Stimulated activated CD8-positive, alpha-beta memory T cell treated with anti-CD3 and anti-CD28 coated beads, Interleukin-4, amount 100 ng/mL, for 1 hour (primary cell): ENCODE measurements at places on chromosomes 1 and 21.
A peak's percentile ranks its signal among the peaks of the same experiment; 100 is the strongest.

DNA sequence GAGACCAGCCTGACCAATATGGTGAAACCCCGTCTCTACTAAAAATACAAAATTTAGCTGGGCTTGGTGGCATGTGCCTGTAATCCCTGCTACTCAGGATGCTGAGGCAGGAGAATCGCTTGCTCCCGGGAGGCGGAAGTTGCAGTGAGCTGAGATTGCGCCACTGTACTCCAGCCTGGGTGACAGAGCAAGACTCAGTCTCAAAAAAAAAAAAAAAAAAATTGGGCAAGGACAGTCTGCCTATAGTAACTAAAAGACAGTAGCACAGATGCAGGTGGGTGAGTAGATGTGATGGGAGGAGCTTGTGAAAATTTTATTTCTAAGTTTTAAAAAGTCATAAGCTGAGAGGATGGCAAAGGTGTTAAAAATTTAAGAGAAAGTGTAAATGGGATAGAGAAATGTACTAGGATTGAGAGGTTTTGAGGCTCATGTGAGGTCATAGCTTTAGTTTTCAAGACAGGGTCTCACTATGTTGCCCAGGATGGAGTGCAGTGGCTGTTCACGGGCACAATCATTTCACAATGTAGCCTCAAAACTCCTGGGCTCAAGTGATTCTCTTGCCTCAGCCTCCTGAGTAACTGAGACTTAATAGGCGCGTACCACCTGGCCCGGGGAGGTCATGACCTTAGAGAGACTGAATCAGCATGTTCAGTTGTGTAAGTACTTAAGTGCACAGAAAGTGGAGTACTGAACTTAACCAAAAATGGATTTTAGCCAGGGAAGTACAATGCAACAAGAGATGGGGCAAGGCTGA lies 33.7 kb downstream of the PTP4A2 start:
- no peak for DNase-seq

DNA sequence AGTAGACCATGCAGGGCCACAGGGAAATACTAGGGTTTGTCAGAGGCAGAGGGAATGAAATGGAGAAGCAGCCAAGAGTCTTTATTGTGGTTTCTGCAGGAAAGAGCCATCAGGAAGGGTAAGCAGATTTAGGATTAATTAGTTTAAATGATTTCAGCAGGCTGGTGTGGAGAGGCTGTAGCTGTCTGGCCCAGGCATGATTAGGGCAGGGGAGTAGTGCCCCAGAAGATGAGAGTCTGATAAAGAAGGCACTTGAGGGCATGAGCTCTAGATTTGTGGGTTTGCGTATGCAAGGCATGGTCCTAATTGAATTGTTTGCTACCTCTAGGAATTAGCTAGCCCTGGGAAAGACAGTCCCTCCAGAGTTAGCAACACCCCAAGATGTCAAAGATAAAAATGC lies 484.6 kb upstream of the PLXNA2 start:
- no peak for DNase-seq

- no peak for DNase-seq
These were observed 240.5 kb downstream of the TGFB2 start for GRCh38 chr1:218585511-218586184.

GRCh38 chr21:33976082-33977016 lies 60.7 kb upstream of the ATP5PO start:
- peak; percentile 30 for DNase-seq

GRCh38 chr1:38064197-38064903 lies 17.8 kb upstream of the POU3F1 start:
- no peak for DNase-seq

DNA sequence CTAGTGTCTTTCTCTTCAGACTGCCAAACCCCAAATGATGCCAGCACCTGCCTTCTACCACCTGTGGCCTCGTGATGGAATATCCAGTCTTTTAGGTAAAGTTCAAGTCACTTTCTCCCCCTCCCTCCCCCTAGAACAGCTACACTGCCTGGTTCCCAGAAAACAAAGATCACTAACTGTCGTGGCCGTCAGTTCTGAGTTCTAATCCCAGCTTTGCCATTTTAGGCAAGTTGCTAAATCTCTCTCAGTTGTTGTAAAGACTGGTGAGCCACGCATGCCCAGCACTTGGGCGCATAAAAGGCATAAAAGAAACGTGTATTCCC lies 648 bp upstream of the TRAPPC3 start:
- DNase-seq = no peak

DNA sequence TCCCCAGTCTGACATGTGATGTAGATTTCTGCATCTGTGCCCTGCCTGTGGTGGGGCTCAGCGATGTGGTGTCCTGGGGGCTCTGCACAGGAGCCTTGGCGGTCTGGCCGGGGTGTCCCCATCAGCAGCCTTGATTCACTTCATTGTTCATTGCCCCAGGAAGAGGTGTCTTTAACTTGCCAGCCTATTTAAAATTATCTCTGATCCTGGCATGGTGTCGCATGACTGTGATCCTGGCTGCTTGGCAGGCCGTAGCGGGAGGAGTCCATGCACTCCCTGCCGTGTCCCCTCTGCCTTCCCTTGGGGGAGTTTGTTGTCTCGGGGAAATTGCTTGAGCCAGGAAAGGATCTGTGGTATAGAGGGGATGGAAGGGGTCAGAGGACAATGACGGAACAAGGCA lies 59.9 kb downstream of the TRIM11 start:
- DNase-seq = no peak

GRCh38 chr21:39663066-39663465 lies 50.3 kb downstream of the B3GALT5 start:
- DNase-seq = no peak

- no peak for DNase-seq
These were observed 61.4 kb upstream of the LAX1 start for GRCh38 chr1:203703586-203703985.

DNA sequence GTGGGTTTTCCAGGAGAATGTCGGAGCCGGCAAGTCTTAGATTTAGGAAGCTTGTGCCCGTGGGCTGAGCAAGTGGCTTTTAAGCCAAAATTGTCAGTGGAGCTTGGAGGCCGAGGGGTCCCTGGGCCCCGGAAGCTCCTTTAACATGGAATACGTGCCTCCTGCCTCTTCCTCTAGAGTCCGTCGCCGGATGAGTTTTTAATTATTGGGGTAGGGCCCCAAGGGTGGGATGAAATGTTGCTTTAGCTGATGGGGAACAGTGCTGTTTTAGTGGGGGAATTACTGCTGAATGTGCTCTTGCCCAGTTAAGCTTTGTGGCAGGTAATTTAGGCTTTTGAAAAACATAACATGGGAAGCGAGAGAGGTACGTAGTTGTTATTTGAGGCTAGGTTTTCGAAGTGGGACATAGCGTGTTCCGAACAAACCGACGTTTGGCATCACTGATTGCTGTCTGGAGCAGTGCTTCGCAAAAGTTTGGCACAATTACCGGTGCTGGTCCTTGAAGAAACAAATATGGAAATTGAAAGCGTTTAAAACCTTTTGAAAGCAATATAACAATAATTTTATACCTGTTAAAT lies 786 bp downstream of the RPL5 start:
- no peak for DNase-seq

DNA sequence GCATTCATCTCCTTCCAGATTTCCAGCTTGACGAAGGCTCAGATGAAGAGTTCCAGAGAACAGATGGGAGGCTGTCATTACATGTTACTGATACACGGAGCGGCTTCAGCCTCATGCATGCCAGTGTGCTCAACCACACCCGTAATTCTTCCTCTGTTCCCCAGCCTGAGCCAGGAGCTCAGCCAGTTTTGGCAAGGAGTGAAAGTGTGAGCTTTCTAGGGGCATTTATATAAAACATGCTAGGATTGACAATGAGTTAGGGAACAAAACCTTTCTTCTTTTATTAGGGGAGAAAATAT lies 290.4 kb upstream of the PLXNA2 start:
- DNase-seq = no peak

- DNase-seq = no peak
These were observed 37.6 kb upstream of the BTG3 start for GRCh38 chr21:17650292-17650691.

GRCh38 chr1:245156736-245157505 lies 2.1 kb downstream of the KIF26B start:
- no peak for DNase-seq

- DNase-seq = no peak
These were observed 21.0 kb upstream of the GADD45A start for GRCh38 chr1:67664048-67664447.

DNA sequence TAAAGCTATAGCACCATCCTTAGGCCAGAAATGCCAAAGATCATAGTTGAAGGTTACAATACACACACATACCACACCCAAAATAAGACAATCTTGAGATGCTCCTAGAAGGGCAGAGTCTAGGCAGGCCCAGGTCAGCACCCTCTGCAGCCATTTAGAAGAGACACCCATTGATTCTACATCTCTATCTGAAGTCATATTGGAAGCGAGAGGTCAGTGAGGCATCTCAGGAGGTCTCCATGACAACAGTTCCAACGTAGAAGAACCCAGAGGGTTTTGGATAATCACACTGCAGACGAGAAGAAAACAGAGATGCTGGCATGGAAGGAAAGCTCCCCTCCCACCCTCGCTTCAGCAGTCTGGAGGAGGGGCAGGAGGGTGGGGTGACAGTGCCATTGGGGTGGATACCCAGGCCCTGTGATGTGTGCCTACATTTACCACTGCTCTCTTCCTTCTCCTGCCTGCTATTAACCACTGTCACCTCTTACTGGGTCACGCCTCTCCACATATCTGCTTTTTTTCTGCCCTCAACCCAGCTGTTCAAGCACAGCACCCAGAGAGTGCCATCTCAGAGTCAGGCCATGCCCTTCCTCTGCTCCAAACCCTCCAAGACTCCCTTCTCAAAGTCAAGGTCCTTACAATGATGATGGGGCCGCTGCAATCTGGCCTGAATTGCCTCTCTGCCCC lies 6.2 kb downstream of the TMCO4 start:
- no peak for DNase-seq

- DNase-seq = no peak
These were observed 888 bp upstream of the SNRPE start for GRCh38 chr1:203860396-203861025.

- DNase-seq = no peak
These were observed 59.8 kb upstream of the PLXNA2 start for GRCh38 chr1:208303743-208304712.

DNA sequence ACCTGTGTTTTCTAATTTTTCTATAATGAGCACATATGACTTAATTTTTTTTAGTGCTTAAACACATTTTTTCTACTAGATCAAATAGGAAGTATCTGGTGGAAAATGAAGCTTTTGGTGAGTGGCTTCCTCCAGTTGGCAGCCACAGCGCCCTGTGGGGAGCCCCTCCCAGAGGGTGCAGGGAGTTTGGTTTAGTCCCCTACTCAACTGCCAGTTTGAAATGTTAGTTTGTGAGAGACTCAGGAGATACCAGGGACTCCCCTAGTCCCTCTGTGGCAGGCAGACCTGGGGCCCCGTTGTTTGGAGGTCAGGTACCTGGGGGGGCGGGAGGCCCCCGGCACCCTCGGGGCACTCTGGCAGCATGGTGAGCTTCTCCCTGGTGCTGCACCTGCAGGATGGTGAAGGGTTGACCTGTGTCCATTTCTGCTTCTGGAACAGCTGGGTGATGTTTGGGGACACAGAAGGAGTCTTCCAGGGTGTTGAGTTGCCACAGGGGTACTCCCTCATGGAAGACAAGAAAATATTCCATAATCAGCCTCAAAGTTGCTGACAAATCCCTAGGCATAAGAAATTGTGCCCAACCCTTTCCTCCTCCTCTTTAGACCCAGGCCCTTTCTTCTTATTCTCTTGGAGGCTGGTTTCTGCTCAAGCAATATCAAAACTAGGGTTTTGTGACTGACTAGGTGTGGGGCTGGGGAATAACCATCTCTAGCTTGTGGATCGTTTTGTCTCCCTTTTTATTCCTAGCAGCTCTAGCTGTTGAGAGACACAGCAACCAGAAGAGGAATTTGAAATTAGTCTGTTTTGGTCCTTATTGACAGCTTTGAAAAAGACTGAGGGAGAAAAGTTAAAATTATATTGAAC lies 91.6 kb downstream of the ABCA4 start:
- DNase-seq = no peak
